ENCODE measurements at places on chromosomes 3 and 15.

GRCh38 chr3:119483101-119483500 is 14.3 kb downstream of the POGLUT1 start:
- no peak for DNase-seq

- no peak for DNase-seq
Measured at GRCh38 chr3:40523781-40524180, 979 bp upstream of the ZNF621 start.

DNA sequence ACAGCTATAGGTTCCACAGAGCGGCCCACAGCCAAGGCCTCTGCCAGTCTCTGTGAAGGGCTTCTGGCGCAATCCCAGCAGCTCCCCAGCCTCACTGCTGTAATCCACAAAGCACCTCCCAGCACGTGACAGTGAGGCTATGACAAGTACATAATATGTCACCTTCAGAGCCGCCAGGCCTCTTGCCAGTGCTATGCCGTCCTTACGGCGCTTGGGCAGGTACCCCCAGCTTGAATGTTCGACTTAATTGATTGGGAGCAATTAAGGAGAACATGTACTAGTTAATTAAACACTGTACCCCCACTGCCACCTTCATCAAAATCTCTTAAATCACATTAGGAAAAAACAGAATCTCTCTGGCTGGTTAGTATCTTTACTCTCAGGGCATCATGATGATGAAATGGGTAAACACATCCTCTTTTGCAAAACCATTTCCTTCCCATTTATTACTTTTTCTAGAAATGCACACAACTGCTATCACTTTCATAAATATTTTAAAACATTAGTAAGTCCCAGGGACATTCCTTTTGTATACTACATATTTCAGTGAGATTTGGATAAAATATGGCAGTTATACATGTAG is 169.9 kb downstream of the XXYLT1 start:
- DNase-seq: no peak

DNA sequence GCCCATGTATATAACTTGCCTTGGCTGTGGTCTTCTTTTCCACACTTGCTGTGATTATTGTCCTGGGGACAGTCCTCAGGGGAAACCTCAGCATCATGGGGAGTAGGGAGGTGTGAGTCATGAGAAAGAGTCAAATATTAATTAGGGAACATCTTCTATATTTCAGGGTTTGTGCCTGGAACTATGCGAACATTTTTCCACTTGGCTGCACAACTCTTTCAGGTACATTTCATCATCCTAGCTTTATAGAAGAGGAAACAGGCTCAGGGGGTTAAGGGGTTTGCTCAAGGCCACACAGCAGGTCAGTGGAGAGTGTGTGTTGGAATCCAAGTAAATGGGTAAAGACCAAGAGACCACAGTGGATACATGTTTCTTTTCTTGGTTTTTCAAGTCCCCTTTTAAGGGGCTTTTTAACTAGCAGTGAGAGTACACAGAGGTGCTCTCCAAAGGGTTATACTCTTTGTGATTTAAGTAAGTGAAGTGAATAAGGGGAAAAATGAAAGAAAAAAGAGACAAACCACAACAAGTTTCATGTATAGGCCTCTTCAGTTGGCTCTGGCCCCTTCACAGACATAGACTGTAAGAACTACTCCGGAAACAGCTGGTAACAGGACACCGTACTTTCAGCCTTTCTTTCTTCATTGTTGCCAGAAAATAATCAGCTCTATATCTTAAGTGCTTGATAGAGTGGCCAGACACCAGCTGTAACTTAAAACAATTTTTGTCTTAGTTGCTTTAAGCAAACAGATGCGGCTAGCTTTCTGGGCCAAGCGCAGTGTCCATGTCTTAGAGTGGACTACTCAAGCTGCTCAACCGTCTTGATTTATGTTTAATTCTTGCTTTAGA is 64.6 kb downstream of the EEFSEC start:
- DNase-seq: no peak

DNA sequence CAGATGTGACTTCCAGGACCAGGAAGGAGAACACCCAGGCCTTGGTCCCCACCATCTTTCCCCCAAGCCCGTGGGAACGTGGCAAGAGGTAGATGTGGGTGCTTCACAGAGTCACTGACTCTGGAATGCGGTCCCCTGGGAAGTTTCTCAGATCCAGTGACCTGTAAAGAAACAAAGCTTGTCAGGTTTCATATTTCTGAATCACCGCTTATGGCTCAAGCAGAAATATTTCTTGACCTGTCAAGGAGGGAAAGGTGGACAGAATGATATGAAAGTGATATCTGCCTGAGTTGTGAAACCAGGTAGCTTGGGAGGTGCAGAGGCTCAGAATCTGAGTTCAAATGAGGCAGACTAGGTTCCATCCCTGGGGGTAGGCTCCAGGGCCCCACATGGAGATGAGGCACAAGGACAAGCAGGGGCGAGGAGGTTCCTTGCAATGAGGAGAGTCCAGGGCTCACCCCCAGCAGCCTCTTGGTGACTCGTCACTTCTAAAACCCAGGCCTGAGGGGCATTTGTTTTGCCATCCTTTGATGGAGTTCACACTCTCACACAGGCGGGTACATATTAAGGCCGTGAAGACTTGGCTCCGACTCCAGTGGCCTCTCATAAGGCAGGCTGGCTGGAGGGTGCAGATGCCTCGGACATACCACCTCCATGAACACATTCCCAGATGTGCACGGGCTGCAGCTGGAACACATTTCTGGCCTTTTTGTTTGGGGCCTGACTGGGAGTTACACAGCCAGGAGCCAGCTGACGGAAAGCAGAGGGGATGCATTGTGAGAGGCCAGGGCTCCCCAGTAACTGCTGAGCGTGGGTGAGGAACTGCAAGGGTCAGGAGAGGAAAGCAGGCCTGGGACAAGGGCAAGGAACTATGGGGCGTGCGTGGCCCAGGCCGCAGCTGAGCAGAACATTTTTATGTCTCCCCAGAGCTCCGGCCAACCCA is 1.3 kb downstream of the CILP start:
- DNase-seq: no peak

- DNase-seq: no peak
Measured at GRCh38 chr15:29903785-29904464, 81.7 kb upstream of the TJP1 start.

- no peak for DNase-seq
Measured at GRCh38 chr3:14802381-14802731, 16.4 kb upstream of the FGD5 start.

DNA sequence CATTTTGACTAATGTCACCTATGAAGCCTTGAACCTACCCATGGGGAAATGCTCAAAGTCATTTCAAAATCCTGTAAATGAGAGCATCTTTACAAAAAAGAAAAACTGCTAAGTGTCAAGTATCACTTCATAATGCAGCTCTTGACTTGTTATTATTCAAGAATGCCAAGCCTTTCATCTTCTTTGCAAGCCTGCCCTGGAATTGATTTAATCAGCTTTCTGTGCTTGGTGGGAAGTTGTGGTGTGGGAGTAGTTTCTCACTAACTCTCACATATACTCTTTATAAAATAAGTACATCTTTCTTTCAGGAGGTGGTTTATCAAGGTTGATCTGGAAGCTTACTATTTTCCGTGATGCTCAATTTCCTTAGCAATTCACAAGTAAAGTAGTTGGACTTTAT is 43.6 kb downstream of the RYR3 start:
- DNase-seq: no peak

GRCh38 chr3:187066228-187066995 is 72.9 kb downstream of the RPL39L start:
- DNase-seq: no peak

GRCh38 chr3:191303596-191303995 is 25.6 kb upstream of the CCDC50 start:
- DNase-seq: no peak

- no peak for DNase-seq
Measured at GRCh38 chr3:180974286-180974685, 15.2 kb downstream of the DNAJC19 start.

GRCh38 chr3:134552784-134553183 is 66.9 kb downstream of the CEP63 start:
- no peak for DNase-seq

DNA sequence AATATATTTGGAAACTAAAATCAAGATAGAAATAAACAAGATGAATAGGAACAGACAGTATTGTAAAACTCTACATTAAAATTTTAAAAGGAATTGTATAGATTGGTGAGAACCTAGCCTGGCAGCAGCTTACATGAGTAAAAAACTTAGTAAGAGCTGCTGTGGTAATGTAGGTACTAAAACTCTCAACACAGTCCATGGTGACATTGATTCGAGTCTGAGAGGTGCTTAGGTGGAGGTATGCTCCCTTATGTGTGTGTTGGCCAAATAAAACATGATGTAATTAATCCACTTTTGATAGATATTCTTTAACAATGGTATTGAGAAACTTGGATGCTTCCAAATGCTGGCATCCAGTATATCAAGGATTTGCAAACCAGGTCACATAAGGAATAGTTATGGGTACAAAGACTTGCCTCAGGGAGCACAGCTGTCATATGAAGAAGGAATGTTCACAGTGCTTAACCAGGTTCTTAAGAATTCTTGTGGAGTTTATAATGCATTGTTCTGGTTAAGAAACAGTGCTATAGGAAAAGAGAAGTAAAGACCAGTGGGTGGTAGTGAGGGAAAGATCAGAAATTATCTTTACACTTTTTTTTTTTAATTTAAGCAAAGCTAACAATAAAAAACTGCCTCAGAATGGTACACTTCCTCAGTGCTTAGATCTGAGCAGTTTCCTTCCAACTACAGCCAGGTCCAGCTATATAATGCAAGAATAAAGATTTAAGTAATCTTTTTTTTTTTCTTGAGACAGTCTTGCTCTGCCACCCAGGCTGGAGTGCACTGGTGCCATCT is 24.6 kb upstream of the IL20RB start:
- no peak for DNase-seq

DNA sequence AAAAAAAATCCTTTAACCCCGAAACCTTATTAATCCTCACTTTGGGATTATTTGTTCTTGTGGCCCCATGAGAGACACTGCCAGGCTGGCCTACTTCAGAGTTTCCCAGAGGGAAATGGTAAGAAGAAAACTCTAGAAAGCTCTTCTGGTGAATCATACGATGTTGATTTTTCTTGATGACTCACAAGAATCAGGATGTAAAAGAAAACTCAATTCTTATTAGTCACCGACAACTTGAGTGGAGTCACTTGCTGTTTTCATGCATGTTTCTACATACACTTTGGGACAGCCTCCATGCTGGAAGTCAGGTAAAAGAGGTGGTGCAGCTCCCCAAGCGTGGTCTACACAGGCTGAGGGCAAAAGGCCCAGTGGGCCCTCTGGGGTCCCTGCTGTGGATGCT is 42.8 kb downstream of the MYO5C start:
- DNase-seq: peak; percentile 11

GRCh38 chr3:139533781-139534454 is 5.6 kb downstream of the RBP1 start:
- DNase-seq: no peak

DNA sequence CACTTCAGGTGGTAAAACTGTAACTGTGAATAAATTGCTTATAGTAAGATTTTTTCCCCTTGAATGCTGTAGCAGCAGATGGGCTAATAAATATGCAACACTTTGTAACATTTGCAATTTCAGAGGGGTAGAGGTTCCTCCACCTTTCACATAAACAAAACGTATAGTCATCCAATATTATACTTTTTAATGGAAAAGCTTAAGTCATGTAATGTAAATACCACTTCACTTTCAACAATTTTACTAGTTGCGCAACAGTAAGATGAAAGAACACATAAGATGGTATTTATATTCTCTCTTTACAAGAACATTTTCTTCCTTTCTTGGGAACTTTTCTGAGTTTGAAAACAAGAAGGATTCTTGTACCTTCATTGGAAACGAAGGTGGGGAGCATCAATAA is 56.6 kb upstream of the FAM3D start:
- no peak for DNase-seq

DNA sequence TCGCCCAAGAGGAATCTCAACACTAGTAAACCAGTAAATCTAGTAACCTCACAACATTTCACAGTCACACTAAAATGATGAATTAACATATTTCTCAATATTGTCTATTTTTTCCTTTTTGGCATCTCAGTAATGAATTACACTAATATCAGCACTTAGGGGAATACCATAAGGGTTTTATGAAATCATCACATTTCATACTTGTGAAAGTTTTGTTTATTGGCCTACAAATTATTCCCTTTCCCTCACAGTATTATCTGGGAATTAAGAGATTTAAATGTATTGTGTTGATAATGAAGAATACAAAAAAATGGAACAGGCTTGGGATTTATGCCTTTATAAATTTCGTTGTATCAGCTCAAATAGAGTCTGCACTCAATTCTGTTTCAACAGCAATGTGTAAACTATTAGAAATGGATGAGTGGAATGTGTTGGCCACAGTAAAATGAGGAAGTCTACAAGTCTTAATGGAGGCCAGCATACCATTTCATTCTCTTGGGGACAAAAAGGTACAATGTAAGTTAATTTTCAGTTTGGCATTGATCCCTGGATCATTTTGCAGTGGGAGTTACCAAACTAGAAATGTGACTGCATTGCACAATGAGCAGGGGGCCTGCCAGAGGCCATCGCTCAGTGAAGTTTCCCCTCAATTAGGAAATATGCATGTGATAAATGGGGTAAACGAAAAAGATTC is 195.4 kb downstream of the FMN1 start:
- DNase-seq: no peak

Measured in dorsolateral prefrontal cortex (tissue), 122 donors.